Pons (tissue), 1 donor: ENCODE measurements at places on chromosomes 13 and 19.

DNA sequence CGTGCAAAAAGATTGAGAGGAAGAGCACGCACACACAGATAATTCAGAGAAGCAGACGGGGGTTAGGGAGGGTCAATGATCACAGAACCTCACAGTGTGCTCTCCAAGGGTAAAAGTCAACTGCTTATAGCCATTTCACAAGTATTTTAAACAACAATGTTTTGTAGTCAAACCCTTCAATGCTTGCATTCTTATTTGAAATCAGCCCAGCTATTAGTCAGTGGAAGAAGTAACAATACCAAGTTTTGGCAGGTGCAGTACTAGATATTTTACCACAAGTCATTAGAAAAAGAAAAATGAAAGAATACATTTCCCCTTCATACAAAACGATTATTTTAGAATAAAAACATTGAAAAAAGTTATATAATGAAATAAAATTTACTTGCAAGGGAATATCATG lies 2.6 kb downstream of the CSNK1A1L start:
- no peak for DNase-seq

GRCh38 chr19:19026299-19026971 lies 6.9 kb downstream of the SUGP2 start:
- no peak for DNase-seq

GRCh38 chr19:41307090-41307875 lies 2.7 kb upstream of the CCDC97 start:
- DNase-seq, result no peak

GRCh38 chr13:55566334-55566733 lies 1574.4 kb upstream of the PRR20A start:
- DNase-seq, result no peak
